ENCODE measurements at places on chromosomes 11 and 22. TPM values are rescaled to one million over a fixed set of nuclear protein-coding genes. Genes with fewer than 3 reads are reported as not detected.

Gene PANX2
- total RNA-seq: 0.90 TPM

Gene OR6T1
- total RNA-seq: not detected

Gene TIGD3
- total RNA-seq: not detected

Gene CEP126
- total RNA-seq: 3.9 TPM

Gene C11orf97
- total RNA-seq: not detected

Gene CNIH2
- total RNA-seq: not detected

Gene KLHL35
- total RNA-seq: 3.8 TPM

Gene HTR3B
- total RNA-seq: not detected

Gene SEC14L6
- total RNA-seq: not detected

Gene OR10A2
- not detected for total RNA-seq

Gene TMEM218
- total RNA-seq: 35.1 TPM

DNA sequence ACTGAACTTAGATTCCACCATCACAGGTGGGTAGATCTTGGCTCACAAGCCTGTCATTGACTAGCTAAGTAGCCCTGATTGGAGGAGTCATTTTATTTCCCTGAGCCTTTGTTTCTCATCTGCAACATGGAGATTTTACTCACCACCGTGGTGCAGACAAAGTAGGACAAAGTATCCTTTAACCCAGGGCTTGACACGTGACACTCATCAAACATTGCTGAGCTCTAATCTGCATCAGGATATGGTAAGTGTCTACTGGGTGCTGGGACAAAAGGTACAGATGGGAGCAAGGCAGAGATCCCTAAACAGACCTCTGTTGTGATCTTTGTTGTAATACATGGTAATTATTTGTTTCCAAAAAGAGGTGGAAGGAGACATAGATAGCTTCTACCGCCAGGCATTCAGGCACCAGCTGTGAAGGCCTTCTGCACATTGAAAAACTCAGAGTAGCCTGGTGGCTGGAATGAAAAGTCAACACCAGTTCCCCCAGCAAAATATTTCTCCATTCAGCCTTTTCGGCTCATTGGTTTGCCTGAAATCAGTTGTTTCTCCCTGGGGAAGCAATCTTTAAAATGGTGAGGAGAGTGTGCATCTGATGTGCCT lies 18.3 kb upstream of the MICAL2 start:
- DNase-seq: no peak

- no peak for DNase-seq
Observed at GRCh38 chr11:47918370-47918690, 62.0 kb upstream of the PTPRJ start.

- DNase-seq: no peak
Observed at GRCh38 chr22:38900677-38901076, 28.7 kb upstream of the CBX6 start.

DNA sequence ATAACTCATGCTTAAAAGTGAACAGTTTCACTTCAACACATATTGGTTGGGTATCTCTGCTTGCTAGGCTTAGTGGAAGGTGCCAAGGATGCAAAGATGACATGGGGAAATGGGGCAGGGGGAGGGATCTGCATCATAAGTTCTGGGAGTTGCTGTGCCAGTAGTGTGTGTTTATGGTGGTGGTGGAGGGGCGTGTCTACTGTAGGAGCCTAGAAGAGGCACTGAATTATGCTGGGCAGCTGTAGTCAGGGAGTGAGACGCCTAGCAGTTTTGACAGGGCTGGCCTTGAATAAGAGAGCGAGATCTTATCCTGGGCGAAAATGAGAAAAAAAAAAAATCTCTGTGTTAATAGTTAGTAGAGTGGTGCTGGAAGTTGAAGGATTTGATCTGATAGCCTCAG lies 3.0 kb downstream of the ELMOD1 start:
- no peak for DNase-seq

GRCh38 chr11:36237391-36237790 lies 51.8 kb downstream of the COMMD9 start:
- no peak for DNase-seq

GRCh38 chr11:110716361-110716760 lies 4.1 kb upstream of the ARHGAP20 start:
- DNase-seq: peak; percentile 60

- no peak for DNase-seq
Observed at GRCh38 chr11:122509091-122509490, 146.4 kb upstream of the UBASH3B start.

GRCh38 chr11:116595305-116595880 lies 177.4 kb downstream of the BUD13 start:
- no peak for DNase-seq

DNA sequence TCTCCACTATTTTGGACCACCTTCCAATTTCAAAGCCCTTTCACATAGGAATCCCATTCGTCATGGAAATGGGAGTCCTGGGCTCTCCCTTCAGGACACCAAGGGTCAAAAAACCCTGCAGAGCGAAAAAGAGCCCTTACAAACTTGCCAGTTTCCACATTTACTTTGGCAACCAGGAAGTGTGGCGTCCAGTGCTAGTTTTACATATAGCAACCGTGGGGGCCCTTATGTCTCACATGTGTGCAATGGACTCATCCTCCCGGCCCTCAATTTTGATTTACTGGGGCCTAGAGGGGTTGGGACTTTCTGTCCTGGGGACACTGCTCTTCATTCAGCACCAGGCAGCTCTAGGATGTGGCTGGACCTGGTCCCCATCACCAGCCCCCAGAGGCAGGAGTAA lies 33.7 kb downstream of the DAGLA start:
- no peak for DNase-seq

DNA sequence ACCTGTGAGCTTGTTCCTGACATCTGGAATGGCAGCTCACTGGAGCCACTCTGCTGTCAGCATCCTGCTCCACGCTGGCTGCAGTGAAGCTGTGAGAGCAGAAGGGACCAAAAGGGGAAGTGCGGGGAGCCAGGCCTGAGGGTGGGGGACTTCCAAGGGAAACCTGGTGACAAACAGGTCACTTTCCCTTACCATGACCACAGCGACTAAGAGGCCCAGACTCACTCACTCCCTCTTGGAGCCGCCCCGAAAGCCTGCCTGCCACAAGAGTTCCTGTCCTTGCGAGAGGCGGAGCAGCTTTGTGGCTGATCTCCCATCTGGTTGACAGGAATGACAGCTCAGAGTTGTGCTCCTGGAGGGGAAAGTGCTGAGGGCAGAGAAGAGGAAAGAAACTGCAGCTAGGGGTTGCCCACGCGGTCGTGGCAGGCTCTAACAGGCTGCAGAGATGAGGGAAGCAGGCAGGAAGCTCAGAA lies 183.8 kb upstream of the NTM start:
- no peak for DNase-seq

DNA sequence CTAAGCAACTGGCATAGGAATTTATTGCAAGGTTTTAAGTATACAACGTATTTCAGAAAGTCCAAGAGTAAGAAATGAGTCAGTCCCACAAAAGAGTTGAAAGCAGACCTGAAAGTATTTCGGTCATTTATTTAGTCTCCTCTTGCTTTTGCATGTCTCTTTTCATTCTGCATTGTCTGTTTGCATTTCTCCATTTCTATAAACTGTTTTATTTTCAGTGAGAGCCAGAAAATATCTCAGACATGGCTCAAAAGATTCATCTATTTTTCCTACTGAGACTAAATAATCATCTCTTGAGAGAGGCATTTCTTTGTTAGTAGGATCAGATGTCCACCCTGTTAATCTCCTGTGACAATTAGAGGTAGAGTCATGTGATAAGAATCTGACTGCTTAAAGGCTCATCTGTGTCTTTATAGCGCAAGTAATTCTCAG lies 219.1 kb upstream of the CCDC179 start:
- no peak for DNase-seq

DNA sequence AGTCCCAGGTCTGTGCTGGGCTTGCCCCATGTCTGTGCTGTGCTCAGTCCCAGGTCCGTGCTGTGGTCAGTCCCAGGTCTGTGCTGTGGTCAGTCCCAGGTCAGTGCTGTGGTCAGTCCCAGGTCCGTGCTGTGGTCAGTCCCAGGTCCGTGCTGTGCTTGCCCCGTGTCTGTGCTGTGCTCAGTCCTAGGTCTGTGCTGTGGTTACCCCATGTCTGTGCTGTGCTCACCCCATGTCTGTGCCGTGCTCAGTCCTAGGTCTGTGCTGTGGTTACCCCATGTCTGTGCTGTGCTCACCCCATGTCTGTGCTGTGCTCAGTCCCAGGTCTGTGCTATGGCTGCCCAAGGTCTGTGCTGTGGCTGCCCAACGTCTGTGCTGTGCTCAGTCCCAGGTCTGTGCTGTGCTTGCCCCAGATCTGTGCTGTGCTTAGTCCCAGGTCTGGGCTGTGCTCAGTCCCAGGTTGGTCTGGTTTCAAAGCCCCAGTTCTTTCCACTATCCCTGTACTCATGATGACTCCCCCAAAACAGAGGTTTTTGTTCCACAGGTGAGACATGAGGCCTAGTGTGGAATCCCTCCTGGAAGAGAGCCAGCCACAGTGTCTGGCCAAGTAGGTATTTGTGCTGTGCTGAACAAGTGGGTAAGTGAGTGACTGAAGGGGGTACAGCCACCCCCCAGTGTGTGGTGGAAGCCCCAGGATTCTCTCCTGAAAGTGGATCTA lies 34.8 kb downstream of the IRAG1 start:
- DNase-seq: no peak

DNA sequence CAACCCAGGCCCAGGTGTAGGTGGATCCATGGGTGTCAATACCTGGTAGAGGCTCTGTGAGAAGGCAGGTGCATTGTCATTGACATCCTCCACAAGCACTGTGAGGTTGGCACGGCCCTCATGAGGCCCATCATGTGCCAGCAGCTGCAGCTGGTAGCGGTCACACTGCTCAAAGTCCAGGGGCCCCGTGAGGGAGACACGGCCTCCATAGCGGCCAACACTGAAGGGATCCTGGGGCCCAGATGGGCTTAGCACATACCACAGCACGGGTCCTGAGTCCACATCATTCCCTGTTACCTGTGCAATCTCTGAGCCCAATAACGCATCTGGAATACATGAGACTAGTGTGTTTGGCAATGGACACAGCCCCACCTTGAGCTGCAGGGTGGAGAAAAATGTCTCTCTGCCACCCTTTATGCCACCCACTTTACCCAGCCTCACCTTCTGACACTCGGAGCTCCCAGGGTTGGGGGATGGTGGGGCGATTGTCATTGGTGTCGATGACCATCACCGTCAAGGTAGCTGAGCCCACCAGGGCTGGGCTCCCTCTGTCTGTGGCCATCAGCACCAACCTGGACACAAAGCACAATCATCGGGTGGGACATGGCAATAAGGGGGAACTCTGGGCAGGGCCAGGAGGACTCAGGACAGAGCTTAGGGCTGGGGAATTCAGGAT lies 6.1 kb upstream of the TPP1 start:
- no peak for DNase-seq

- peak; percentile 33 for DNase-seq
Observed at GRCh38 chr11:2991452-2992233, 486 bp downstream of the NAP1L4 start.

DNA sequence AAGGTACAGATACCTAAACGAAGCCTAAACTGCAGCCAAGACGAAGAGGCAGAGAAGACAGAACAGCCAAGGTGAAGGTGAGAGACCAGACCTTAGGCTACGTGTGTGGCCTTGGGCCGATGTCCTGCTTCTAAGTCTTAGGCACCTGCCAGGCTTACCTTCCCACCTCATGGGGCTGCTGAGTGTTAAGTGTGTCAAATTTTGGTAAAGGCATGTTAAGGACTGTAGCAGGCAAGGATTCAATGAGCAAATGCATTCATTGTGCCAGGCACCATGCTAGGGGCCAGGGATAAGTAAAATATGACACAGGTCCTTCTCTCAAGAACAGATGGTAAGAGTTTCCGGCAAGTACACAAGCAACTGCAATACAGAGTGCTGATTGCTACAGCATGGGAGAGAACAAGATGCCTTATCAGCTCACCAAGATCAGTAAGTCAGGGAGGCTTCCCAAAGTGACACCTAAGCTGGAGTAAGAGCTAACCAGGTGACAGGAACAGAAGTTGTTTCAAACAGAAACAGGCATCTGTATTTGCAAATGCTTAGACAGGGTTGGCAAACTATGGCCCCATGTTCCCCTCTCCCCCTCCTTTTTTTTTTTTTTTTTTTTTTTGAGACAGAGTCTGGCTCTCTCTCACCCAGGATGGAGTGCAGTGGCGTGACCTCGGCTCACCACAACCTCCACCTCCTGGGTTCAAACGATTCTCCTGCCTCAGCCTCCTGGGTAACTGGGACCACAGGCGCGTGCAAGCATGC lies 46.7 kb downstream of the CLTCL1 start:
- DNase-seq: no peak

DNA sequence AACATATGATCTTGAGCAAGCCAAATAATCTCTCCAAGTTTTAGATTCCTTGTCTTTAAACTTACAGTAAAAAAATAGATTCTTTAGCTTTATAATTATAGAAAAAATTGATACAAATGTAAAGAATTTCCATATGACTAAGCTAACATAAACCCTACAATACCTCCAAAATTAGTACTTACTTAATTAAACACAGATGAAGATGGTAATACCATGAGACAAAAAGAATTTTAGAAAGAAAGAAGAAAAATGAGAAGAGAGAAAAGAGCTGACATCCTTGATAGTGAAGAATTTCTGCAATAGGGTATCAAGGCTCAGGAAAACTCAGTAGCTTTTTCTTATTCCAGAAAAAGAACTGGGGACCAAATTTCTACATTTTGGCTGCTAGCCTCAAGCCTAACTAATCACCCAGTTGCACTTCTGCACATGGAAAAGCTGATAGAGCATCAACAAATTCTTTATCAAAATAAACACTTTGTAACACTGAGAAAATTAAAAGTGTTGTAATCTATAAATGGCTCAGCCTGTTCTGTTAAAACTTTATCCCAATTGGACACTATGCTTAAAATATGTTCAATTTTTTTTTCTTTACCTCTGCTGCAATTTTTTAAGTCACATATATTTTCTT lies 24.7 kb upstream of the SOX6 start:
- DNase-seq: no peak

GRCh38 chr11:67564230-67564629 lies 19.4 kb upstream of the GSTP1 start:
- no peak for DNase-seq

DNA sequence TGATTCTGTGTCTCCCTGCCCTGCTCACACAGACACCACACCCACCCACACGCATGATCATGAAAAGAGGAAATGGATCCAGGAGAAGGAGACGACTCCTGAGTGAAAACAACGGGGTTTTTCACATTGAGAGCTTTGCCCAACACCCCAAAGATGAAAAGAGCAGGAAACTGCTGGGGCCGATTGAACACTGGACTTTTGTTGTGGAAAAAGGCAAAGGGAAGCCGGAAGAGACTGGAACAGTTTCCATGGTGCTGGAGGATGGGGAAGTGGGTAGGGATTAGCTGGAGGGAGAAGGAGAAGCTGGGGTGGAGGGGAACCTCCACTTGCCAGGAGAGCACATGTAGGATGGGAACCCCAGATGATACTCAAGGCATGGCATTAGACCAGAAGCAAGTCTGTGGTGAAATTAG lies 5.2 kb upstream of the SLC43A3 start:
- no peak for DNase-seq

GRCh38 chr11:68803766-68804165 lies 38.0 kb downstream of the CPT1A start:
- no peak for DNase-seq

DNA sequence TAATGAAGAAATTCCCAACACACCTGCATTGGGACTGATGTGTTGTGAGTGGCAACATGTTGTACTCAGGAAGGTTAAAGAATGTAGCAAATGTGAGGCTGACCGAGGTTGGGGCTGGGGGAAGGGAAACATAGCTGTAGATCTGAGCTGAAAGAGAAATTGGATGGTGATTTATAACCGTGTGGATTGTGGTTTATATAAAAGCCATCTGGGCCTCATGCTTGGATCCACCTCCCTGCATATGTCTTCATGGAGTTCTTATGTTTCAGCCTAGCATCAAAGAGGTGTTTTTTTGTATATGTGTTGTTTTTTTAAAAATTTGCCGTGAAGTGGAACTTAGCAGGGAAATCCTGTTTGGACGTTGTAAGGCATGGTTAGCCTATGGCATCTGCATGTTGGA lies 141.3 kb downstream of the NAV2 start:
- DNase-seq: no peak

GRCh38 chr11:87081358-87081757 lies 43.6 kb downstream of the TMEM135 start:
- DNase-seq: no peak

Data from fibroblast of the aortic adventitia (primary cell).